NCI-H82 (cell line): ENCODE measurements at places on chromosomes 16 and 17.

DNA sequence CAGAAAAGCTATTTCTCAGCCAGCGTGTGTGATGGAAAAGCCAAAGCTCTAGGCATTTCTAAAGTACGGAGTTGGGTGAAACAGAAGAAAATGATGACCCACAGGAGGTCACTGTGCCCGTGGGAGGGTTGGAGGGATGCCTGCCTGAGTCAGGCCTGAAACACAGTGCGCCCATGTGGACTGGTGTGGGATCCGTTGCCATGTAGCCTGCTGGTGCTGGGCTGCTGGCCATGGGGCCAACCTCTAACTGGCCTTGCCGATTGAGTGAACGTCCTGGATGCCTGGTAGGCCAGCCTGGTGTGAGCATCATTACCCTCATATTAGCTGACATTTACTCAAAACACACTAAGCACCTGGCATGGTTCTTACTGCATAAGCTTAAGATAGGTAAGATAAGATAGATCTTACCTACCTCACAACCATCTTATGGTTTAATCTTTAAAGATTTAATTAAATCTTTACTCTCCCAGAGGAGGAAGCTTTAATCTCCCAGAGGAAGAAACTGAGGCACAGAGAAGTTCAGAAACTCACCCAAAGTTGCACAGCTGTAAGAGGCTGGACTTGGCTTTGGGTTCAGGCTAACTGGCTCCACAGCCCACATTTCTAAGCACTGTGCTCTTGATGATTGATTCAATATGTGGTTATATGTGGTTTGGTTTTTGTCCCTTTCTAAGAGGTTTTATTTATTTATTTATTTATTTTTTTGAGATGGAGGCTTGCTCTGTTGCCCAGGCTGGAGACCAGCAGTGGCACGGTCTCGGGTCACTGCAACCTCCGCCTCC, 15.7 kb downstream of the MGAT5B start:
- no peak for DNase-seq

DNA sequence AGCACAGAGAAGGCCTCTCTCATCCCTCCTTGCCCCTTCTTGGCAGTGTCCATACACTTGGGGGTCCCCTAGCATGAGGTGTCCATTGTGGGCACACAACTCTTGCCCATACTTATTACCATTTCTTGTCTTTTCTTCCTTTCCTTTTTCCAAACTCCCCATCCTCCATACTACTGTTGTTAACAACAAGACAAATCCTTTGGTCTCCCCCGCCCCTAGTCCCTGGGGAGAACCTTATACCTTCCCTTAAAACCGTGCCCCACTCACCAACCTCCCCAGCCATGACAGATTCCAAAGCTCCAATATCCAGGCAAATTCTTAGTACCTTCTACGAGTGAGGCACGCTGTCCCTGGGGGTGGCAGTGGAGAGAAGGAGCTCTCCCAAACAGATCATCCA, 82.9 kb downstream of the GAS7 start:
- DNase-seq, result no peak

DNA sequence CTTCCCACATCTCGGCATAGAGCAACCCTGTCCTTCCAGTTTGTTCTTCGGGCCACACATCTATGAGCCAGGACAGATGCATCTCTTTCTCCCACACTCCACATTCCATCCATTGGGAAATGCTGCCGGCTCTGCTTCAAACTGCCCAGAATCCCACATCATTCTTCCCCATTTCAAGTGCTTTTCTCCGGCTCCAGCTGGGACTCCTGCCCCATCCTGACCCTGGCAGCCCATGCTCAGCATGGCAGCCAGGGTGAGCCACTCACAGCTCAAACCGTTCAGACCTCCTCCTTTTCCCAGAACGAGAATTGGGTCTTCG, 132.8 kb upstream of the SDK2 start:
- DNase-seq, result no peak

DNA sequence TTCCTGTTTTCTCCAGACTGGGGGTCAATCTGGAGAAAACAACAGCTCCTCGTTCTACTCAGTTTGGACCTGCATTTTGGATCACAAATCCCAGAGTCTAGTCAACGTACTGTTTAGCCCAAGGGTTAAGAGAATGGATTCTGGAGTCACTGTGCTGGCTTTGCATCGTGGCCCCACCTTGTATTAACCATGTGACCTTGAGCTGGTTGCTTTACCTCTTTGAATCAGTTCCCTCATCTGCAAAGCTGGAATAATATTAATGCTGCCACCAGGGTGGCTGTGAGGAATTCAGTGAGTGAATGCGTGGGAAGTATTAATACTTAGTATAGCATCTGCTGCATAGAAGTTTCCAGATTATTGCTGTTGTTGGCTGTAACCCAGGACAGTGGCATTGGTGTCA, 11.3 kb upstream of the DHRS7C start:
- no peak for DNase-seq

DNA sequence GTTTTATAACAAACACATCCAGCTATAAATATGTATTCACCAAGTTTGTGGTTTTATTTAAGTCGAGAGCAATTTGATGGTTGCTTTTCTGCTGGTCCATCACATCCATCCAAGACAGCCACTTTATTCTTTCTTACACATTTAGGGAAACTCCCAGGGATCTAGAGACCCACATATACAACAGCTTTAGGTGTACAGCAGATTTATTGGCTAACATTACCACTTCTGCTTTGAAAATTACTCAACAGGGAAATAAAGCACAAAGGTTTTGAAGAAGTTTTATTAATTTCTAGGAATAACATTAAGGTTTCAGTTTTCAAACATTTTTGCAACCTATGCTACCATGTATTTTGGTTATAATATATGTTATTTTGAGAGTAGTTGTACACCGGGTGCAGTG, 6.9 kb downstream of the ERCC4 start:
- DNase-seq, result no peak

DNA sequence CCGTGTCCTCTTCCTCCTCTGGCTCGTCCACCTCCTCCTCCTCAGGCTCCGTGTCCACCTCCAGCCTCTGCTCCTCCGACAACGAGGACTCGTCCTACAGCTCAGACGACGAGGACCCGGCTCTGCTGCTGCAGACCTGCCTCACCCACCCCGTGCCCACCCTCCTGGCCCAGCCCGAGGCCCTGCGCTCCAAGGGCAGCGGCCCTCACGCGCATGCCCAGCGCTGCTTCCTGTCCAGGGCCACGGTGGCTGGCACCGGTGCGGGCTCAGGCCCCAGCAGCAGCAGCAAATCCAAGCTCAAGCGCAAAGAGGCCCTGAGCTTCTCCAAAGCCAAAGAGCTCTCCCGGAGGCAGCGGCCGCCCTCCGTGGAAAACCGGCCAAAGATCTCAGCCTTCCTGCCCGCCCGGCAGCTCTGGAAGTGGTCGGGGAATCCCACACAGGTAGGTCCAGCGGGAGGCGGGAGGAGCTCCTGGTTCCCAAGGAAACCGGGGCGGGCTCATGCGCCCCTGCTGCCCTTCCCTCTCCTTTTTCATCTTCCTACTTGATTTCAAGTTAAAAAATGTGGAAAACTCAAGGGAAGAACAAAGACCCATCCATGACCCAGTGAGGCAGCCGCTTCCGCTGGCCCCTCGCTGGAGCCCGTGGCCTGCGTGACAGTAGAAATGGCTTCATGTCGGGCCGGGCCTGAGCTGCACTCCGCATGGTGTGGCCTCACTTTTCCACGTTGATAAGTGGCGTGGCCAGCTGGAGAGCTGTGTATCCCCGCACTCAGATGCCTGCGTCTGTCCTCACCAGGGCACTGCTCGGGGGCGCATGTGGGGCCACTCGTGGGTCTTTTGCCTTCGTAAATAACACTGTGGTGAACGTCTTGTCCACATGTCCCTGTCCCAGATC, 50.7 kb downstream of the ACTG1 start:
- no peak for DNase-seq

DNA sequence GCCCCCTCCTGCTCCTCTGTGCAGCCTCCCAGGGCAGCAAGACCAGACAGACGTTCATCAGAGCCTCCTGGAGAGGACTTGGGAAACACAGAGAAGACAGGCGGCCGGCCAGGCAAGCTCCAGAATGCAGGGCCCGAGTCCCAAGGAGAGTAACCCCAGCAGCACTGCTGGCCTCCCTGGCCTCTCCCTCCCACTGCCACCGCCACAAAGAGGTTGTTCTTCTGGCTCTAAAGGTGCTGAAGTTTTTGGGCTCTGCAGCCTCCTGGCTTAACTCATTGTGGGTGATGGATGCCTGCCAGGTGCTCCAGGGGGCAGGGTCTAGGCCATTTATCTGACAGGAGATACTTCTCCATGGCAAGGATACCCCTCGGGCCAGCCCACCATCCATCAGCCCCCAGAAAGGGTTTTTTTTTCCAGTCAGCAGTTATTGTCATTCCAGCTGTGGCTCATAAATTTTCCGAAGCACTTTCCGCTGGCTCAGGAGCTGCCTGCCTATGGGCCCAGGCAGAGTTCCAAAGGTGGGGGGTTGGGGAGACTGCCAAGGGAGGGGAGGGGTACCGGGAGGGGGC, 32.0 kb upstream of the MRPS23 start:
- no peak for DNase-seq

DNA sequence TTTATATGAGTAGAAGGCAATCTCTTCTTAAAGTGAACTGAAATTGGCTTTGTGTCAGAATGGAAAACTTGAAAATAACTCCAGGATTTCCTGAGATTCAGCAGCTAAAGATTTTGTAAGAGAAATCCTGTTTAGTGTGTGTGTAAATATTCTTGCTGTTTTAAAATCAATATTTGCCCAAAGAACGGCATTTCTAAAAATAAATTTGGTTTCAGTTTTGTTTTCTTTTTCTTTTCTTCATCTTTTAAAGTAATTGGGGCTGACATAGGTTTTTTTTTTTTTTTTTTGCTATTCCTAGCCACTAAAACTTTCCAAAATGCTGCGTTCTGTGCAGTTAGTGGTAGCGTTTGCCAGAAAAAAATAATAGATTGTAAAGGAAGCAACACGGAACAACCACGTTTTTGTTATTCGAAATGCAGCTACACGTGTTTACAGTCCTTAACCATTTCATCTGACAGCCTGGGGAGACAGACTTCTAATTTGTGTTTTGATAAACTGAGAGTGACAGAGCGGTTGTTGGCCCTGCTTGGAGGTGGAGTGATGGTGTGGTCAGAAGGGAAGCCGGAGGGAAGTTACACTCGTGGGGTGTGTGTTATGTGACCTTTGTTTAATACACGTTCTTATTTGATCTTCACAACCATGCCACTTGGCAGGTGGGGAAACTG, 21.6 kb upstream of the SMPD3 start:
- DNase-seq, result no peak

DNA sequence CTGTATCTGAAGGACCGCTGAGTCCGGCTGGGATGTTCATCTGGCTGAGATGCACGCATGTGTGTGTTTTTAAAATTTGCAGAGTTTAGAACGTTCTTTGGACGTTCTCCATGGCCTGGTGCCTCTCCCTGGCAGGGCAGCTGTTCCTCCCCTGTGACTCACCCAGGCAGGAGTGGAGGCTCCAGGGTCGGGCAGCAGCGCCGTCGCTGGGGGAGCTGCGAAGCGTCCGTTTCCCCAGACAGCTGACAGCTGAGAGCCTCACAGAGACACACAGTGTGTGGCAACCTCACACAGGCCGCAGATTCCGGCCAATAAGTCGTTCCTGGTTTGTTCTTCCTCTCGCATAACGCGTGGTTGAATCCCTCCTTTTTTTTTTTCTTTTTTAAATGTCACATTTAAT, 80.6 kb downstream of the OR1D5 start:
- DNase-seq, result no peak

DNA sequence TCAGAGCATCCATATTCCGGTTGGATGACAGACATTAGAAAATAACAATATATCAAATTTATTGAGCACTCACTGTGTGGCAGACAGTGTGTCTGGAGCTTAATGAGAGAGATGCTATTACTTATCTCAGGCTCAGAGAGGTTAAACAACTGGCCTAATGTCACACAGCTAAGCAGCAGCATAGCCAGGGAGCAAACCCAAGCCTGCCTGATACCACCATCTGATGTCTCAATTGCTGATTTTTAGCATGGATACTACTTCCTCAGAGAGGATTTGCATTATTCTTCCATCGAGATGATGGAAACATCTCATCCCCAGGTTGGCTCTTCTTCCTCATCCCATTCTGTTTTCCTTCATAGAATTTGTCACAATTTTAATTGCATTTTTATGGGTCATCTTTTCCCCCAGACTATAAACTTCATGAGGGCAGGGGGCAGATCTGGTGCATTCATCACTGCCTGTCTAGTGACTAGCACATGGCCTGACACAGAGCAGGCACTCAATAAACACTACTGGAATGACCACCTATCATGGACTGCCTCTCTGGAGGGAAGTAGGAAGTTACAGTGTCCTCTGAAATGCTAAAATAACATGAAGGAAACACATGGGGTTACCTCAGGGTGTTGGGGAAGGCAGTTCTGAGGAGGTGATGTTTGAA, 344.8 kb upstream of the CCL2 start:
- no peak for DNase-seq

GRCh38 chr17:45924332-45924820, 30.0 kb downstream of the MAPT start:
- no peak for DNase-seq

DNA sequence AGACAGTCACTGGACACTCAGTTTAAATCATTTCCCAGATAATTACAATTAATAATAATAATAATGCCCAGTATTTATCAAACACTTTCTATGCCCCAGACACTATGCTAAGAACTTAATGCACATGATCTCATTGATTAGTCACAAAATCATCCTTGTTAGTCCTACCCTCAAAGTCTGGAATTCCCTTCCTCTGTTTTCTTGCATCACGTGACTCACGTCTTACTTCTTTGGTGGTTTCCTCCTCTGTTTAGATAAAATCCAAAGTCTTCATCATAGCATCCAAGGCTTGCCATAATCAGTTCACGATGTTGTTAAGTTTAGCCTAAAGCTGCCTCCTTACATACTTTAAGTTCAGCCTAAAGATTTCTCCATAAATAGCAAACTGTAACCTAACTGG, 471.9 kb downstream of the PMP22 start:
- no peak for DNase-seq

DNA sequence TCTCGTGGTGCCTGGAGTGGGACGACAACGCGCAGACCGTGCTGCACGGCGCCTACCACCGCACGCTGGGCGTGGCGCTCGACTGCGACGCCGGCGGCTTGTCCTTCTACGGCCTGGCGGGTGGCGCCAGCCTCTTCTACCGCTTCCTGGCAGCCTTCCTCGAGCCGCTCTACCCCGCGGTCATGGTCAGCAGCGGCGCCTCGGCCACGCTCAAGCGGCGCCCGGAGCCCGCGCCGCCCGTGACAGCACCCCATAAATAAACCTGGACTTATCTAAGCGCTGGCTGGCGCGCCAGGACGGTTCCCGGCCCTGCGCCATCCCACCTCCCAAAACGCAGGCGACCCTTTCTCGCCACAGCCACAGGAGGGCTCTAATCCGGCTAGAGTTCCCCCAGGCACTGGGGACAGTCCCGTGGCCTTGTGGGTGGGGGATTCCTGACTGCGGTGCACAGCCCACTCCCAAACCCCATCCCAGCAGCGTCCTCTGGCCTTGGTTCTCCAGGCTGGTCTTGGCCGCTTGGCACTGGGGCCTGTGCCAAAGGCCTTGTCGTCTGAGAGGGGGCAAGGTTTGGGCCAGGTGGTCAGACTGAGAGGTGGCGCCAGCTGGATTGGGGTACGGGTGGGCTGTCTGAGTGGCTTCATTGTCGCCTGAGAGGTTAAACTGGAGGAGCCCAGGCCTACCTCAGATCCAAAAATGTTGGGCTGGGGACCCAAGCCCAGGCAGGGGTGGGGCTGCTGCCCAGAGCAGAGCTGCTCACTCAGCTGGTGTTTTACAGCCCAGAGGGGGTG, 10.1 kb upstream of the SLC16A5 start:
- no peak for DNase-seq
